ENCODE measurements at places on chromosomes 13 and 19. TPM values are rescaled to one million over a fixed set of nuclear protein-coding genes. Genes with fewer than 3 reads are reported as not detected.

Gene LGALS14
- not detected for polyA plus RNA-seq

Gene SERP2
- polyA plus RNA-seq: 5.4 TPM

Gene PPM1N
- polyA plus RNA-seq: 1.2 TPM

Gene VSIG10L
- polyA plus RNA-seq: 0.93 TPM

Gene SIGLEC8
- not detected for polyA plus RNA-seq

Gene PMIS2
- not detected for polyA plus RNA-seq

Gene SULT2B1
- not detected for polyA plus RNA-seq

Gene ENOX1
- 2.1 TPM for polyA plus RNA-seq

Gene JAK3
- polyA plus RNA-seq: 6.1 TPM

Measured in BJ (cell line).